ENCODE measurements at places on chromosomes 16 and 17.

DNA sequence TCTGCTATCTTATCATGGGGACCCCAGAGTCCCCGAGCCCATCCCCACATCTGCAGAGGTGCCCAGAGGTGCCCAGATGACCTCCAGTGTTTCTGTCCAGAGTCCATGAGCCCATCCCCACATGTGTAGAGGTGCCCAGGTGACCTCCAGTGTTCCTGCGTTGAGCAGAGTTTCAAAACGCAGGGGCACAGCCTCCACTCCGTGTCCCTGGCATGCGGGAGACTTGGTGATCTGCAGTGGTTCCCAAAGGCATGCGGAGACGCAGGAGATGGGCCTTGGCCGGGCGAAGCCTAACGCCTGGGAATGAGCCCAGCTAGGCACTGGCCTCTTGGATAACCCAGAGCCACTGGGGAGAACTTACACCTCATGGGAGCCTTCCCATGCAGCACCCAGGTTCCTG, 41.3 kb downstream of the COX4I1 start:
- no peak for DNase-seq

DNA sequence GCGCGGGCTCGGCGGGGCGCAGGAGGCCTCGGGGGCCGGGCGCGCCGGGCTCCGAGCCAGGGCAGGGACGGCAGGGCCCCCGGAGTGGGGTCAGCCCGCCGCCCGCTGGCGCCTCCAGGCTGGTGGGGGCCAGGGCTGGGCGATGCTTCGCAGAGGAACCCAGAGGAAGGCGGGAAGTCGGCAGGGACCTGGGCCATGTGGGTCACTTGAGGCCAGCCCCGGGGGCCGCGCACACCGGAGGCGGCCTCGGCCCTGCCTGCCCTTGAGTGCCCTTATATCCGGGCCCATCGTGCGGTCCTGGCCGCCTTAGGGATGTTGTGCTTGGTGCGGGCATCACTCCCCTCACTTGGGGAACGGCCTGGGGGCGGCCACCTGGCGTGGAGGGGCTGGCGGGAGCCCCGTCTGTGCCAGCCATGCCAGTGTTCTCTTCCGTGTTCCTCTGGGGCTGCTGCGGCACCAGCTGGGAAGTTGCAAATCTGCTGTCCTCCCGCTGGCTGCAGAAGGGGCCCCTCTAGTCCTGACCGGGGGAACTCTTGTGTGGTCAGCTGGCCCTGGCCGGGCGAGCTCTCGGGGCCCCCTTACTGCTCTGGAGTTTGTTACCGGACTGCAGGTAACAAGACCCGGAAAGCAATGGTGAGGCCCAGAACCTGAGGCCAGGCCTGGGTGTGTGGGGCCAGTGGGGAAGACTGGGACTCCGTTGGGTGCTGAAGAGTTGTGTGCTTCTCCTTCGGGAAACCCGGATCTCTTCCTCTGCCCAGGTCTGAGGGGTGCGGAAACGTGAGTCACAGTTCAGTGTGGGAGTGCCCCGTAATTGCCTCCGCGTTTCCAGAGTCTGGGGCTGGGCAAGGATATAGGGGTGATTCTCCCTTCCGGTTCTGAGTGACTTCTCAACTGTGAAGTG, 849 bp downstream of the CAPN15 start:
- DNase-seq = no peak

- DNase-seq = no peak
Measured at GRCh38 chr17:16912021-16912962, 59.6 kb downstream of the TNFRSF13B start.

GRCh38 chr16:66175058-66175457, 191.4 kb upstream of the CDH5 start:
- DNase-seq = no peak

DNA sequence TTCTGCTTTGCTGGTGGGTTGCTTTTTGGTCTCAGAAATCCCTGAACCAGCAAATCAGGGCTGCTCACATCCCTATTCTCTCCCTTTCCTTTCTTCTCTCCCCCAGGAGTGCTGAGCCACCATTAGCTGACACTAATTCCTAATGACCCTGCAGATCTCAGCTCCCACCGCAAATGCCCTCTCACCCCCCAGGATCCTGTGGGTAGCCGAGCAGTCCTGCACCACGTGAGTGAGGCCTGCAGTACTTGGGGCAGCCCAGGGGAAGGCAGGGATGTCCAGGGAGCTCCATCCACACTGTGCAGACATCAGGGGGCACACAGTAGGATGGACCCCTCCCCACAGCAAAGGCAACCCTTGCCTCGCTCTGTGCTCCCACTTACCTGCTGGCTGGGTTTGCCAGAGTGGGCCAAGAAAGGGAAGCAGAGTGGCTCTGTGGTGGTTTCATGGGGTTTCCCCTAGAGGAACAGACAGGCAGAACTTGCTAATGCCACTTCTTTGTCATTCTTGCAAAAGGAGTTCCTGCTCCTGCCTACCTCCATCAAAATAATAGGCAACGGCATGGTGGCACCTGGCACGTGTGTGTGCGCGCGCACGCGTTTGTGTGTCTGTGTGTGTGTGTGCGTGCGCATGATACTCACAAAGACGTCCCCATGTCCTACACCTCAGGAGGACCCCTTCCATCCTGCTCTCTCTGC, 135.6 kb downstream of the GAS7 start:
- no peak for DNase-seq

- DNase-seq = no peak
Measured at GRCh38 chr17:83204230-83204725, 124.9 kb downstream of the METRNL start.

GRCh38 chr16:82459580-82460256, 167.1 kb upstream of the CDH13 start:
- no peak for DNase-seq

GRCh38 chr17:56468840-56469239, 124.7 kb upstream of the NOG start:
- DNase-seq = no peak

- DNase-seq = no peak
Measured at GRCh38 chr16:26497896-26498295, 568.8 kb upstream of the C16orf82 start.

DNA sequence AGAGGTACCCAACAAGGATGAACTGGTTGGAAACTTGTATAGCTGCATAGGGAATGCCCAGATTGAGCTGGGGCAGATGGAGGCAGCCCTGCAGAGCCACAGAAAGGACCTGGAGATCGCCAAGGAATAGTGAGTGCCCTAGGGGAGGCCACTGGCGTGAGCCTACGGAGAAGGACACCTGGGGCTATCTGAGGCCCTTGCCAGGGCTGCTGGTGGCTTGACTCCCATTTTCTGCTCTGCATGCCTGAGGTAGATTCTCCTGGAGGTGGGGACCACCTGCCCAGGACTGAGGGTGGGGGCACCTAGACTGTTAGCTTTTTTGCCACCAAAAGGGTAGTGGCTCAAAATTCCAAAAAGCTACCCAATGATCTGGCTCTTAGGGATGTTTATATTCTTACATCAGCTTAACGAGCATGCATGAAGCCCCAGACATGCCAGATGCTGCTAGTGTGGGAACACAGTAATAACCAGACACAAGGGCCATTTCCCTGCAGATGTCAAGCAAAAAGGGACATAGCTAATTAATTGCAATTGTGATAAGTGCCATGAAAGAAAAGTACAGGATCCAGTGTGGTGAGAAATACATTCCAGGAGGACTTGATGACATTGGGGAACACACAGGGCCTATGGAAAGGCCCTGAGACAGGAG, 8.8 kb downstream of the ODAD4 start:
- no peak for DNase-seq

DNA sequence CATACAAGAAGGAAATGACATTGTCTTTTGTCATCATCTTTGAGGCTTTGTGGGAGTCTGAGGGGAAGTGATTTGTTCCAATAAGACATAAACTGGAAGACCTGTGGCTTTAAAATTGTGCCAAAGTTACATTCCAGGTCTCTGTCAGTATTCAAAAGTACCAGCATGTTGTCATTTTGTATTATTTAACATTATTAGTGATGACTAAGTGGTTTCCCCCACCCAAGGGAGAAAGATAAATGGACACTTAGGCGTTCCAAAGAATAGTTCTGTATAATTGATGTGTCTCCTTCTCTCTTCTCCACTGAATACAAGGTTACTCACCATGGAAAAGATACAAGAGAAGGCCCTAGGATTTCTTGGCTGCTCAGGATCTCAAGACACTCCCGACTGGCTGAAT, 3.8 kb downstream of the CFAP97D1 start:
- DNase-seq = no peak

DNA sequence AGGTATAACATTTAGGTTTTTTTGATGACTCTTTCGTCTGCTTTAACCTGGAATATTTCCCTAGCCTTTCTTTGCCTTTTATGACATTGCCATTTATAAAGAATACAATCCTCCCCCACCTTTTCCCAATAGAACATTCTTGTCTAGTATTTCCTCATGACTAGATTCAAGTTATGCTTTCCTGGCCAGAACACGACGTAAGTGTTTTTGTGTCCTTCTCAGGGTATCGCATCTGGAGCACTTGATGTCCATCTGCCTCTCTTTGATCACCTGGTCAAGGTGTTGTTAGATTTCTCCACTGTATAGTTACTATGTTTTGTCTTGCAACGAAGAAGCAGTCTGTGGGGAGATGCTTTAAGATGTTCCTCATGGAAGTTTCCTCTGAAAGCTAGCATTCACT, 87.4 kb downstream of the MSI2 start:
- no peak for DNase-seq

GRCh38 chr17:71963791-71964190, 157.0 kb upstream of the SOX9 start:
- DNase-seq = no peak

GRCh38 chr17:15168379-15168778, 96.7 kb downstream of the PMP22 start:
- no peak for DNase-seq

- no peak for DNase-seq
Measured at GRCh38 chr16:80964351-80964750, 42.3 kb downstream of the CMC2 start.

- DNase-seq = no peak
Measured at GRCh38 chr16:48628359-48628985, 18.5 kb upstream of the N4BP1 start.

DNA sequence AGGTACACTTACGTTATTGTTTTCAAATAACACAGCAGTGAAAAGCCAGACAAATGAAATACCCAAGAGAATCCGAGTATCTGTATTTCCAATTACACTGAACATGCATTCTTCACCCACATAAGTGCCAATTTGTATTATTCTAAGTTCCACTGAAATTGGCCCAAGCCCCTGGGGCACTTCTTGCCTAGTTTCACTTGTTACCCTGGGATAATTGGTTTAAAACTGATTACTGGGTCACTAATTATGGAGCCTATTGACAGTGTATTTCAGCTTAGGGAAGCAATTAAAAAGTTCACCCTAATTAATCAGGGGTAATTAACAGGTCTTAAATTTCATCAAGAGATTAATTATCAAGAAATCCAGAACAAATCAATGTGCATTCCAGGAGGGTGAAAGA, 60.5 kb upstream of the HS3ST2 start:
- no peak for DNase-seq

DNA sequence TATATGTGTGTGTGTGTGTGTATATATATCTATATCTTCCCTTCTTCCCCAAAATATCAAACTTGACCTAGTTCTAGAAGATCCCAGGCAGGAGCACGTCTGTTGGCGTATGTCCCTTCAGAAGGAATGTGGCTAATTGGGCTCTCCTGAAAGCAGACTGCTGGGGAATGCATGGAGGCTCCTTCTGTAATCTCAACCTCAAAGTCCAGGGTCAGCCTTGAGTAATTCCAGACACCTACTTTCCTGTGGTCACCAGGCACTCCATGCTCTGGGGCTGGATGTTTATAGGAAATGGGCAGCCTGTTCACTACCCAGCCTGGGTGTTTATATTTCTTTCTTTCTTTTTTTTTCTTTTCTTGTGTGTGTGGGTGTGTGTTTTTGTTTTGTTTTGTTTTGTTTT, 13.4 kb downstream of the BCO1 start:
- DNase-seq = no peak

DNA sequence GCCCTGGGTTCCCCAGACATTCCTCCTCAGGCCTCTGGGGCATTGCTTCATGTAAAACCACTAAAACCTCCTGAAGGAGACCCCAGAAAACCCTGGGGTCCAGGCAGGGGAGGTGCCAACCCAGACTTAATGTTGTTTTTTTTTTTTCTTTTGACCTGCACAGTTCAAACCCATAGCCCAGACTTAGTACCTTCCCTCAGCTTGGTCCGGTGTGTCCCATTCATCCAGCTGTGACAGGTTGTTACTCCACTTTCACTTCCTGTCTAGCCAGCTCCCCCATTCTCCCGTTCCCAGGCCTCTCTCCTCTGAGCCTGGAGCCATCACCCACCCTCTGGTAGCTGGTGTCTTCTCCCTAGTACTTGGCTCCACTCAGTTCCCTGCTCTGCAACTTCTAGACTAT, 4.8 kb downstream of the CDR2L start:
- no peak for DNase-seq

DNA sequence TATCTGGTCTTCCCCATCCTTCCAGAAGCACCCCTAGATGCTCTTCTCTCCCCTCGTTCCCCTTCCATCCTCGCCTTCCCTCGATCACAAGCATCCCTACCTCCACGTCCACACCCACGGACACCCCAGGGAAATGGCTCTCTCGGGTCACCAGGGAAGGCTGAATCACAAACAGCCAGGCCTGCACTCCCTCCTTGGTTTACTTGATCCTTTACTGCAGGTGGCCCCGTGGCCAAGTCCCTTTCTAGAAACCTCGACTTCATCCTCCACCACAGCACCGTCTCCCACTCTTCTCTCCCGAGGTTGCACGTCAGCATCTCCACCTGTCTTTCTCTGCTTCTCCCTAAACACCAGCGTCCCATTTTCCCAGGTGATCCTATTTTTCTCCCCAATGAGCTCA, 6.5 kb upstream of the RBFOX3 start:
- no peak for DNase-seq

DNA sequence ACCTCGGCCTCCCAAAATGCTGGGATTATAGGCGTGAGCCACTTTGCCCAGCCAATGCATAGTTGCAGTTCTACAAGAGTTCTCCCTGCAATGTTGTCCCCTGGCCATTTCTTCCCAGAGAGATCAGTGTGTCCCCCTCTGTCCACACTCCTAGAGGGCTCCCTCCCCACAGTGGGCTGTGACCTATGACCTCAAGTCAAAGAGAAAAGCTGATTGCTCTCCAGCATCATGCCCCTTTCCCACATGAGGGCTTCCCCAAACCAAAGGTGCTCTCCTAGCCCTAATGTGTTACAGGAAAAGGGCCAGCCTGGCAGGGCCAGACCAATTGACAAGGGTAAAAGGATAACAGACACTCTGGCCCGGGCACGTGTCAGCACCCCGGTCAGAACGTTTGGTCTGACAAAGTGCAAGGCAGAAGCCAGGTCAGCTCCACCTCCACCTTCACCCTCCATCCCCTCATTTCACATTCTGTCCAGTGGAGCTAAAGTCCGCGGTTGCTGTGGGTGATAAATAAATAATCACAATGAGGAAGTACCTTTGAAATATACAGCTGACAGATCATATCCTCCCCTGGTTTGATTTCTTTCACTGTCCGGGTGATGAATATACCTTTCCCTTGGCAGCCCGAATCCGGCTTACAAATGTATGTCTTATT, 17.8 kb downstream of the TTLL6 start:
- no peak for DNase-seq

- DNase-seq = no peak
Measured at GRCh38 chr17:67863624-67864247, 38.4 kb downstream of the BPTF start.

GRCh38 chr17:12485361-12485906, 180.3 kb upstream of the MYOCD start:
- DNase-seq = no peak

- no peak for DNase-seq
Measured at GRCh38 chr17:81519284-81520020, 6.9 kb upstream of the ACTG1 start.
